Gastroesophageal sphincter (tissue), 4 donors: ENCODE measurements at places on chromosomes 4 and X.

DNA sequence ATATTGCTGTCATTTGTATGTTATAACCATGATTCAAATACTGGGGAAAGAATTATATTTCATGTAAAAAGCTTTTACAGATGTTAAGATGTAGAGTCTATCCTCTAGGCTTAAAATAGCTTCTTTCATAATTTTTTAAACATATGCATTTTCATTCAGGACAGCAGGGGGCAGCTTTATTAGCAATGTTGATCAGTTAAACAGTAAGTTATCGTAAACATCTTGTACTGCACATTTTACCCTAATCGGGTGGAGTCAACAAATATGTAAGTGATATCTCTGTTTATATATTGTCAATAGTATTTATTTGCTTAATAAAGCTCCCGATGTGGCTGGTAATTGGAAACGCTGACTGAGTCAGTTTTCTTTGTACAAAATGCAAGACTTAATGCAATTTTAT is 142.5 kb upstream of the MED14 start:
- no peak for ATAC-seq

GRCh38 chrX:9298221-9298620 is 166.6 kb upstream of the TBL1X start:
- ATAC-seq = no peak

DNA sequence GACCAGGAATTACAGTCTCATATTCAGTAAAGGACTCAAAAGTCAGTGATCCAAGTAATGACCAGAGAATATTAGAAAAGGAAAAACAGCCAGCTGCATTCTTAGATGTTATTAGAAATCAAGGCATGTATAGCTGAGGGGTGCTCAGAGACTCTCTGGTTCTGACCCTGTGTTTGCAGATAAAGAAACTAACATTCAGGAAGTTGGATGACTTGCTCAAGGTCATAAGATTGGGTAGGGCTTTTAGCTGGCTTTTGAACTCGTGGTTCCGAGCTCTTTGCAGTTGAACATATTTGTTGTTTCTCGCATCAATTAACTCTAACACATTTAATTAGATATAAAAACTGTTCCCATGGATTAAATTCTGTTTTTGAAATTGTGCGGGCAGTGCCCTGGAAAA is 62.5 kb upstream of the ENPP6 start:
- no peak for ATAC-seq

- no peak for ATAC-seq
Observed at GRCh38 chrX:3711331-3711917, 2.0 kb downstream of the PRKX start.

GRCh38 chr4:24912252-24913118 is at the start of gene CCDC149:
Gene CCDC149, minus strand, starts transcription at chr4:24913042. Its CDS starts 178 bp downstream, at chr4:24912864.
- peak; percentile 89 for ATAC-seq

- ATAC-seq = no peak
Observed at GRCh38 chr4:89222170-89222569, 85.4 kb downstream of the GPRIN3 start.

DNA sequence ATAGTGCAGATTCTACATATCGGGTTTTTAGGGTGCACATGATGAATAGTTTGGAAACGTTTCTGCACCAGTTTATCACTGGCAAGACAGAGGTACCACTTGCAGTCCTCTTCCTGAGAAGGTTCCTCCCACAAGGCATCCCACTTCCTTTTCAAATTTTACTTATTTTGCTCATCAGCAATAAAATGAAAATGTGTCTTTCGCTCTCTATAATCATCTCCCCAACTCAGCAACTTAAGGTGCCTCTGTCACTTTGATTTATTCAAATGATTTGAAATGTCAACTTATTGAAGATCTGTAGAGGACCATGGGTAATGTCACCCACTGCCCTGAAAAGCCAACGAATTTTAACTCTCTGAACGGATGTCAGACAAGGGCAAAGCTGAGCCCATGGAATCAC is 53.2 kb downstream of the VGLL1 start:
- ATAC-seq = no peak

DNA sequence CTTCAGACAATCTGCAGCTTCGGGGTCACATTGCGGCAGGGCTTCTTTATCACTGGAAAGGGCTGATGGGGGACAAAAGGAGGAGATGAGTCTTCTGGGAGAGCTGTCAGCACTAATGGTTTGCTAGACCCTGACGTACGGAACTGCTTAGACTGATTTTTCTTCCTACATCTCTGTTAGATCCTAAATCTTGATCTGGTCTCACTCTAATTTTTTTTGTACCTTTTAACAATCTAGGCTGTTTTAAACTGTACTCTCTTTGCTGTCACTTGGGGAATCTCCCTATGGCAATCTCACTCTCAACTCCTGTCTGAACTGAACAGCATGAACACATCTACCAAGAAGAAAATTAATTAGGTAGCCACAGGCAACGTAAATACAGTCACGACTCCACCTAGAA is 120.1 kb downstream of the SNCA start:
- no peak for ATAC-seq

GRCh38 chr4:51909236-51909703 is 66.3 kb downstream of the DCUN1D4 start:
- ATAC-seq = no peak

DNA sequence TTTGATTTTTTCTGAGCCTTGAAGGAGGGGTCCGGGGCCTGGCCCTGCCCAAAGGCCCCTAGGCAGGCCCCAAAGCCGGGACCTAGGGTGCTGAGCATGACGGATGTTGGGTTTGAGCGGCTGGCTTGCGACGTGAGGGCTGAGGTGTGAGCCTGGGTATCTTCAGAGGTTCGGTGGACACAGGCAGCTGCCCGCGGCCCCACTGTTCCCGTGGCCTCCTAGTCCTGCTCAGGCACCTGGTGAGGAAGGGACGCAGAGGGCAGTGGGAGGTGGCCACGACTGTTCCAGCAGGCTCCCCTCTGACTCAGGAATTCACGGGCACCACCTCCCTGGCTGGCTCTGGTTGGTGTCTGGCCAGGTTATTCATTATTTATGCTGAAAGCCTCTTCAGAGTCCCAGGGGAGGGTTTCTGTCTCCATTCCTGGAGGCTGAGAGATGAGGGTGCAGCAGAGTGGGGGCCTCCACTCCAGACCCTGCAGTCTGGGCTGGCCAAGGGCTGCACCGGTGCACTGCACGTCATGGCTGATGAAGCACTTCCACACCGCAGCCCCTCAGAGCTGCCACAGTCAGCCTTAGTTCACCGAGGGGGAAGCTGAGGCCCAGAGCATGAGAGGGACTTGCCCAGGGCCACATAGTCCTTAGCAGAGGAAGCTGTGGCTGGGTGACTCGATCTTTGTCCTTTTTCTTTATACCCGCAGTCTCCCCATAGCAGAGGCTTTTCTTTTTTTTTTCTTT is 2.2 kb downstream of the MSANTD1 start:
- no peak for ATAC-seq

GRCh38 chr4:137640838-137641158 is 108.5 kb upstream of the PCDH18 start:
- no peak for ATAC-seq

DNA sequence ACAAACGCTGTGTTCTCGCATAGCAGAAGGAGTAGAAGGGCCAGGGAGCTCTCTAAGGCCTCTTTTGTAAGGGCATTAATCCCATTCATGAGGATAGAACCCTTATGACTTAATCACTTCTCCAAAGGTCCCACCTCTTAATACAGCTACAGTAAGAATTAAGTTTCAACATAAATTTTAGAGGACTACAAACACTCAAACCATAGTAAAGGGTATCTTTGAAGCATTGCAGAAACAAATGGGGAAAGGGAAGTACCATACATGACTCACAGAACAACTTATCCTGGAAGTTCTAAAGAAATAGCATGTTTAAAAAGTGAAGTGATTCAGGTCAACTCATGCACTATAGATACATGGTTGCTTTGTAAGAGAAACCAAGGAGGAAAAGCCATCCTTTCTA is 680.8 kb downstream of the RPA4 start:
- ATAC-seq = no peak

GRCh38 chrX:39766085-39766726 is 331.6 kb downstream of the BCOR start:
- ATAC-seq = no peak

- no peak for ATAC-seq
Observed at GRCh38 chr4:113311047-113311446, 261.6 kb downstream of the ANK2 start.
